ENCODE measurements at places on chromosomes 11 and 22. TPM values are rescaled to one million over a fixed set of nuclear protein-coding genes. Genes with fewer than 3 reads are reported as not detected.

DNA sequence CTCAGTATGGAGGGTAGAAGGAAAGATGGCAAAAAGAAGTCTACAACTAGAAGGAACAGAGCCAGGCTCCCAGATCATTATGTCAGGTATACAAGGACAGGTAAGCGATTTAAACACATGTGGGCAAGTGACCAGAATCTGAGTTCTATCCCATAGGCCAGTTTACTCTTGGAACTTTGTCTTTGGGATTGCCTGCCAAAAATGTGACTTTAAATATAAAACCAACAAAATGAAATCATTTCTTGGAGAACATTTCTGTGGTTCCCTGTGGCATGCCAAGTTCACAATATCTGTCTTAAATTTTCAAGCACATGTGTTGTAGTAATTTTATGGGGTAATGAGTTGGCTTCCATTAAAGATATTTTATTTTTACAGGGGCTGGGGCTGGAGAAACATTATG is 141.0 kb downstream of the SLC17A6 start:
- no peak for DNase-seq

The BDNF gene
- total RNA-seq: not detected

GRCh38 chr11:1171985-1172728 is 14.4 kb downstream of the MUC5AC start:
- no peak for DNase-seq

The TEAD1 gene
- 99.8 TPM for total RNA-seq

GRCh38 chr11:84899134-84899533 is 728.0 kb downstream of the DLG2 start:
- DNase-seq: no peak

Data from right atrium auricular region (tissue), 2 donors.